Body of pancreas (tissue), 4 donors: ENCODE measurements at places on chromosomes 1 and 21.

GRCh38 chr1:79499541-79499940 is 493.0 kb upstream of the ADGRL4 start:
- DNase-seq, result no peak

GRCh38 chr21:14741256-14741655 is 195.1 kb upstream of the SAMSN1 start:
- DNase-seq, result peak; percentile 48

- no peak for DNase-seq
These were observed 119.0 kb downstream of the SIM2 start for GRCh38 chr21:36817732-36818450.

- DNase-seq, result no peak
These were observed 101.7 kb downstream of the HUNK start for GRCh38 chr21:31974454-31974985.
